Activated CD4-positive, alpha-beta T cell treated with anti-CD3 and anti-CD28 coated beads for 4 hours (primary cell): ENCODE measurements at places on chromosomes 5 and 9.

GRCh38 chr5:133902511-133903118 is 65.8 kb downstream of the C5orf15 start:
- DNase-seq = no peak

DNA sequence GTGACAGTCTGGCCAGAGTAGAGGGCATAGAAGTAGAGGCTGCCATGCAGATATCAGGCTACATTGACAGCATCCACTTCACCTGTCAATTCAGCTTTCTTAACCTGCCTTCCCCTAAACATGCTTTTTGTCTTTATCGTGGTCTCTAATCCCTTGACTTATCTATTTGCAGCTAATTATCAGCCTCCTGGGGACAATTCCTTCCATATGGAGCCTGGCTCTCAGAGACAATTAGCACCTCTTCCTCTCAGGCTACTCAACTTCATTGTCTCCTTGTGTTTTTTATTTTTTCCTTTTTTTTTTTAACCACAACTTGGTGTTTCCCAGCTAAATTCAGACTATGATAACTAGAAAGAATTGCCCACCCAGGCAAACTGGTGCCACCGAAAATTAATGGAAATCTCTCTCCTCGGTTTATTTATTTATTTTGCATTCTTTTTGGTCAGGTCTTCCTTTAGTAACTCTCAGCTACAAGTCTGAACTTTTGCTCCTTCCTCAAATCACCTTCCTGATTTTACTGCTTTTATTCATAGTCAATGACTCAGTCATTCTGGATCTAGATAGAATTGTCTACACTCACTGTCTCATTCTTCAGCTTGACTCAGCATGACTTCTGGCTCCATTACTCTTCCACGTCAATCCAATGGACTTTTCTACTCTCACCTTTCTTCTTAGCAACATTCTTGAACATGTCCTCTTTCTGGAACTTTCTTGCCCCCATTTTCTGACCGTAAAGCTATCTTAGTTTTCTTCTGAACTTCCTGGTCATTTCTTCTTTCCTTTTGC is 63.0 kb upstream of the BASP1 start:
- DNase-seq = no peak

DNA sequence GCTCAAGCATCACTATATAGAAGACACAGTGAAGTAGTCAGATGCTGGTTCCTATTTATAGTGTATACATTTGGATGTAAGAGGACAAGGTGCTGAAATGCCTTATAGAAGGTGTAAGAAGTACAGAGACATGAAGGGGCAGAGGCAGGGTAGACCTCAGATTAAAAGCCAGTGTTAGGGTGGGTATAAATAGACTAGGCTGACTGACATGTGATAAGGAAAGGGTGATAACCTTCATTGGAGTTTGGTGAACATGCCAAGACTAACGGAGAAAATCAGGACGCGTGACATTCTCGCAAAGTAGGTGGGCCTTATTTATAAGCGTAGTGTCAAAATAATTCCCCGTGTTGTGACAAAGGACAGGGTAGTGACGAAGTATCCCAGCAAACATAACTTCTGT is 59.1 kb upstream of the HRH2 start:
- DNase-seq = no peak

GRCh38 chr5:337563-338130 is 16.1 kb downstream of the AHRR start:
- no peak for DNase-seq
